ENCODE measurements at places on chromosomes 4 and X.

DNA sequence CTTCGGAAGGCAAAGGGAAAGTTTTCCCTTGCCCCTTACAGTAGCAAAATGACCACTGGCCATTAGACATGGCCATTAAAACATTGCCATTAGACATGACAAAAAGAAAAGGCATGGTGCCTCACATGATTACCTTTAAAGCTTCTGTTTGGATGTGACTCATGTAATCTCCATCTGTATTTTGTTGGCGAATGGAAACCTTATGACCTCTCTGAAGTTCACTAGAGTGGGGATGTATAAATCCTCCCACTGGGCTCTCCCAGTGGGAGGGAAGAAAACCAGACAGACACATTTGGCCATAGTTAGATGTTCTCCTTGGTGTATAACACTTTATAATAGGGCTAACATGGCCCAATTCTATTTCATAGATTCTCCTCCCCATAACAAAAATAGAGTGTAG, 152.6 kb downstream of the MAGEB17 start:
- no peak for DNase-seq

DNA sequence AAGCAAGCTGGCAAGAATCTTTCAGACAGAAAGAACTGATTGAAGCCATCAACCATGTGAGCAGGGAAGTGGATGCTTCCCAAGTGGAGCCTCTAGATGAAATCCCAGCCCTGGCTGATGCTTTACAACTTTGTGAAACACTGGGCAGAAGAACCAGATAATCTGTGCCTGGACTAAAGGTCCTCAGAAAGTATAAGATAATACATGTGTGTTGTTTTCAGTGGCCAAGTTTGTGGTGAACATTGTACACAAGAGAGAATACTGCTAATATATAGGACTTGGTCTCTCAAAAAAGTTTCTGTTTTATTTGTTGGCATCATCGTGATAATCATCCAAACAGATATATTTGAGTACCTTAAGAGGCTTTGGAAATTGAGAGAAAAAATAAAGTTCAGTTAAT, 1367.8 kb upstream of the IGFBP7 start:
- no peak for DNase-seq

GRCh38 chr4:76639288-76639687, 204.3 kb downstream of the SHROOM3 start:
- DNase-seq: no peak

GRCh38 chr4:82599336-82599735, 37.5 kb upstream of the TMEM150C start:
- DNase-seq: no peak

- DNase-seq: no peak
Measured at GRCh38 chr4:28373191-28373590, 1512.5 kb downstream of the STIM2 start.

- no peak for DNase-seq
Measured at GRCh38 chr4:92952897-92953296, 649.1 kb downstream of the GRID2 start.
